CD4-positive, alpha-beta T cell treated with Interferon alpha-2 for 1 hour (primary cell): ENCODE measurements at places on chromosomes 3 and 15.

GRCh38 chr3:134535186-134535970 lies 49.5 kb downstream of the CEP63 start:
- no peak for DNase-seq

GRCh38 chr3:152550284-152550683 lies 281.6 kb downstream of the MBNL1 start:
- no peak for DNase-seq

- no peak for DNase-seq
Measured at GRCh38 chr15:43880406-43881194, 53.8 kb downstream of the WDR76 start.

DNA sequence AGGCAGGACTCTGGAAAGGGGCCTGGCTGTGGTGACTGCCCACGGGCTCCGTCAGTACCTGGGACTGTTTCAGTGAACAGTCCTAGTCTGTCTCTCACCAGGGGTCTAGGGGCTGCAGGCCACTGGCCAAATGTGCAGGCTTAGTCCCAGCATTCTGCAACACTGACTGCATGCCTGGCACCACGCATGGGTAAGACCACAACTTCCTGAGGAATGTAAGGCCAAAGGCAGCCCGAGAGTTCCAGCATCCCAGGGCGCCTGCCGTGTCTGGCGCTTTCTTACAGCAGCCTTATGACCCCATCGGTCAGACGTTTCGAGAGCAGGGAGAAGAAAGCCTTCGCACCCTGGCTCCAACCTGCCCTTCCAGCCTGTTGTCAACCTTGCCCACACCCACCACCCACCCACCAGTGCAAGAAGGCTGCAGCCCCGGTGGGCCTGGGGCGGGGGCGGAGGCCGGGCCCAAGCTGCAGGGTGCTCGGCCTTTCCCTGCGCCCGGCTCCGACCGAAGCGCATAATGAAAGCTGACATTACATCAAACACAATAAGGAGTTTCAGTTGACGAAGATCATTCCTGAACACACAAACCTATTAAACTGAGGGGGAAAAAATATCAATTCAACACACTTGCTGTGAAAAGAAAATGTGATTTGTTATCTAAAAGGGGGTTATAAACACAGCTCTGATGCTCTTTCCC lies 29.5 kb upstream of the TMEM115 start:
- no peak for DNase-seq

DNA sequence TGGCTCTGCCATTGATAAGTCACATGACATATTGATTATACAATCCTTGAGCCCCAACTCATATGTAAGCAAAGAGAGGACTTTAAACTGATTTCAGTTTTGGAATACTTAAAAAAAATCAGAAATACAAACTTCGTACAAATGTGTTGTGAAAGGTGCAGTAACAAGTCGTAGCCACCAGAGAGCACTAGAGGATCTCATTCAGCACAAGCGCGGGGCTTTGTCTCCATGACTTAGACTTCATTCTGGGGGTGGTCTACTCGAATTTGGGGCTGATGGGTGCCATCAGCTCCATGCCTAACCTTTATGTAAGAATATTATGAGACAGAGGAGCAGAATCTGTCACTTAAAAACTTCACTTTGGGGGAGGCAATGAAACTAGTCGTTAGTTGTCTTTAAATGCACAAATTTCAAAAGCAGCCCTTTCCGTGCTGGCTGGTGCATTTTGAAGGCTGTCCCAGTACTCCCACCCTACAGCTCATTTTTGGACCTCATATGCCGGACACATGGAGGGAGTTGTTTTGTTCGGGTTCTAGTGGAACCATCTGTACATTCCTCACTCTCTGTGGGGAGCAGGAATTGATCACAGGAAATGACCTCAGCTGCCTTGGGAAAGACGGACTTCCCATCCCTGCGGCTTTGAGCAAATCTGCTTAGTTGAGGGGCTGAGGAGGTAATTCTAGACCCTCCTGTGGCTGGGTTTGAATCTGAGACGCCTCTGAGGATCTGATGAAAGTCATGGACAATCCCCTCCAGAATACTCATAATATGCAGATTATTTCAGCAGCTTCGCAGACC lies 27.5 kb upstream of the MASP1 start:
- DNase-seq, result peak; percentile 56

GRCh38 chr3:139234491-139234890 lies 109.3 kb upstream of the MRPS22 start:
- no peak for DNase-seq

- no peak for DNase-seq
Measured at GRCh38 chr3:133181392-133182150, 143.4 kb downstream of the TMEM108 start.

GRCh38 chr15:45363334-45363733 lies 15.0 kb downstream of the GATM start:
- DNase-seq, result no peak

- DNase-seq, result no peak
Measured at GRCh38 chr3:7581831-7582230, 720.9 kb downstream of the GRM7 start.

GRCh38 chr3:126913524-126913923 lies 69.4 kb upstream of the PLXNA1 start:
- no peak for DNase-seq

GRCh38 chr3:126304704-126305103 lies 52.5 kb downstream of the KLF15 start:
- no peak for DNase-seq

DNA sequence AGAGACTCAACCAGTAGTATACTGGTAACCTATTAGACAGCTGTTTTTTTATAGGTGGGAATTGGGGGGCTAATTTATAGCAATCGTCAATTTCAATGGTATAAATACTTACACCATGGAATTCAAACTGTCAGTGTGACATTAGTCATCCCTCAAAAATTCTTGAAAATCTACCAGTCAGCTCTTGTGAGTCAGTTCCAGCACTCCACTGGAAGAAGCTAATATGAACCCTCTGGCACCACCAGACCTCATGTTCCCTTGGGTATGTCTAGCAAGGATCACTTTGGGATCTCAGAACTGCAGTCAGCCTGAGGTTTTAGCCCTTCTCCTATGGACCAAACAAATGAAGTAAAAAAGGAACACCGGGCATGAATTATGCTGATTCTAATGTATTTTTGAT lies 11.8 kb upstream of the UACA start:
- DNase-seq, result no peak

DNA sequence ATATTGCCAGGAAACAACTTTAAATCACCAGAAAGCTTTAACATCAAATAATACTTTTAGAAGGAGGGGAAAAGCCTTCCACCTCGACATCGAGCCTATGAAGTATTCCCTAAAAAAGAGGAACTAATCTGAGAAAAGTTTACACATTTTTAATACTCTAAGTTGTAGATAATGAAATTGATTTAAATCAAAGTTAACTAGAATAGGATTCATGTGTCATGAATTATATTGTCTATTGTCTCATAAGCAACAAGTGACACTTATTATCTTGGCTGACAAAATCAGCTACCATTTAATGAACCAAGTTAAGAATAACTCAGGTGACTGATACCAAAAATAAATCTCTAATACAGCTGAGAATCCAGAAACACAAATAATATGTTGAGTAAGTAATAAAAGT lies 56.6 kb downstream of the TSC22D2 start:
- DNase-seq, result no peak
